Neural progenitor cell (in vitro differentiated cells): ENCODE measurements at places on chromosomes 5 and 9.

DNA sequence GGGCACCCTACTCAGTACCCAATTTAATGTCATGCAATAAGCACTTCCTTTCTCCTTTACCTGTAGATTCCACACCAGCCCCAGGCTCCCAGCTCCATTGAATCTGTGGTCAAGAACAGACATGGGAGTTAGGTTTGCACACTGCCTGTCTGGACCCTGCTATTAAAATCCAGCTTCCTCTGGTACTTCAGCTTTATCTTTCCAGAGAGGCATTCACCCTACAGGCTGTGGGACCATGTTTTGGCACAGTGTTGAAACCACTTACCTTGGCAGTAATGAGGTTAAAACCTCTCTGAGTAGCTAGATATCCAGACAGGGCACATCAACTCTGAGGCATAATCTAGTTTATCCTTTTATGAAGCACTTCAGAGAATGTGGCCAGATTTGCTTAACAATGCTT is 191.5 kb upstream of the PCSK5 start:
- DNase-seq = no peak
- no peak overlapping the region for H3K4me3 ChIP-seq
- no peaks in the 10 kb centered on the region for H3K4me1 ChIP-seq
- no peaks in the 10 kb centered on the region for H3K36me3 ChIP-seq
- H3K27me3 ChIP-seq = no peaks in the 10 kb centered on the region
- H3K27ac ChIP-seq = no peak overlapping the region

DNA sequence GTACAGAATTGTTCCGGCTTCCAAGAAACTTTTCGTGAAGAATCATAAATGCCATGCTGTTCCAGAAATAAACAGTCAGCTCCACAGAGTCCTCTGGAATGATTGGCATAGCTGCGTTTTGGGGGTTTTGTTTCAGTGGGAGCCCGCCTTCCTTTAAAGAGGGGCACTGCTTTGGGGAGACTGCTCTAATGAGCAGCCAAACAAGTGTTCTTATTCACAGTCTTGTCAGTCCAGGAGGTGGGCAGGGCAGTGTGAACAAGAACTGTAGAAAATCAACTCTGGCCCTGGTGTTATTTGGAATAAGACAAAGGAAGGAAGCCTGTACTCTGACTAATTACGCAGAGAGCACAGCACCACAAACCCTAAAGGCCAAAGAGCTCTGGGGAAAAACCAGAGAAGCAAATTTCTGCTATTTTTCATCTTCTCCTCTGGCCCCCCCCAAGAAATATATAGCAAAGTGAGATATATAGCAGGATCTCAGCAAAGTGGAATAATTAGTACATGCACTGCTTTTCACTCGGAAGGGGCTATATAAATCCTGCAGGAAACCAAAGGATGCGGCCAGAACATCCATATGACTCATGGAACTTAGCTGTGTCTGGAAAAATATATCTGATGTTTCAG is 92.9 kb downstream of the GLDC start:
- H3K27me3 ChIP-seq = no peaks in the 10 kb centered on the region
- no peak for DNase-seq

- no peak overlapping the region for H3K27ac ChIP-seq
- H3K27me3 ChIP-seq = no peaks in the 10 kb centered on the region
- H3K4me1 ChIP-seq = peaks cover 10% of the 10 kb centered on the region
- H3K4me3 ChIP-seq = no peak overlapping the region
- no peaks in the 10 kb centered on the region for H3K36me3 ChIP-seq
- peak; percentile 75 for DNase-seq
These were observed 122.7 kb upstream of the LMX1B start for GRCh38 chr9:126490871-126491567.

- no peaks in the 10 kb centered on the region for H3K36me3 ChIP-seq
- H3K27ac ChIP-seq = no peak overlapping the region
- H3K27me3 ChIP-seq = peaks cover 40% of the 10 kb centered on the region
These were observed 1.7 kb upstream of the ZSWIM6 start for GRCh38 chr5:61330341-61330844.

DNA sequence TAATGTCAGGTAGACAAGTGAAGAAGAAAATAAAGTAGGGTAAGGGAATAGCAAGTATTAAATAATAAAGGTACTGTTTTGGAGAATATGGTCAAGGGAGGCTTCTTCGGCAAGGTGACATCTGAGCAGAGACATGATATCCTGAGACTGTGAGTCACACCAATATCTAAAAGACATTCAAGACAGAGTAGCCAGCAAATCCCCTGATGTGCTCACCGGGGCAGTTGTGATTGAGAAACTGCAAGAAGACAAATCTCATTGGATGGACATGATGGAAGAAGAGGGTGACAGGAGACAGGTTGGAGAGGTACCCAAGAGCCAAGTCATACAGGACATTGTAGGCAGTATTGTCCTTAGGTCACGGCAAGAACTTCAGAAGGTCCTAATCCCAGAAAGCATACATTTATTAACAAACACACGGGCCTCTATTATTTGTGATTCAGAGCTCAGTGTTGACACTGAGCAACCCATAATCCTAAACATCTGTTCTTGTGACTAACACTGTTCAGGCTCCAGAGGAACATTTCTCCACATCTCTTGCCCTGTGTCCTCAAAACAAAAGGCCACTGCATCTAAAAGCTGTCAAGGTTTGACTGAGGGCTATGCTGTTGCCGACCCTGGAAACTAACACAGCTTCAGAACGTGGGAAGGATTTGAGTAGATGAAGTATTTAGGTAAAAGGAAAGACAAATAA is 258.7 kb upstream of the CLINT1 start:
- peaks cover 4% of the 10 kb centered on the region for H3K27me3 ChIP-seq
- no peaks in the 10 kb centered on the region for H3K36me3 ChIP-seq
- H3K27ac ChIP-seq = no peak overlapping the region
- no peak overlapping the region for H3K4me3 ChIP-seq
- no peaks in the 10 kb centered on the region for H3K4me1 ChIP-seq
- no peak for DNase-seq

- no peak overlapping the region for H3K4me3 ChIP-seq
- no peak for DNase-seq
- no peaks in the 10 kb centered on the region for H3K4me1 ChIP-seq
- H3K36me3 ChIP-seq = no peaks in the 10 kb centered on the region
- H3K27ac ChIP-seq = no peak overlapping the region
These were observed 19.5 kb upstream of the GOLPH3 start for GRCh38 chr5:32193591-32193990.

GRCh38 chr5:142871363-142872193 is 101.4 kb downstream of the ARHGAP26 start:
- no peak overlapping the region for H3K4me3 ChIP-seq
- no peak overlapping the region for H3K27ac ChIP-seq
- no peaks in the 10 kb centered on the region for H3K4me1 ChIP-seq
